T-helper 17 cell (primary cell): ENCODE measurements at places on chromosomes 6 and 20. TPM values are rescaled to one million over a fixed set of nuclear protein-coding genes. Genes with fewer than 3 reads are reported as not detected.

GRCh38 chr6:15400572-15401004, 154.7 kb downstream of the JARID2 start:
- DNase-seq = no peak

GRCh38 chr6:91482498-91482897, 895.6 kb upstream of the MAP3K7 start:
- DNase-seq = no peak

- DNase-seq = no peak
Measured at GRCh38 chr6:14762077-14762476, 483.8 kb upstream of the JARID2 start.

Gene SLC22A16
- not detected for total RNA-seq

Gene METTL24
- not detected for total RNA-seq

DNA sequence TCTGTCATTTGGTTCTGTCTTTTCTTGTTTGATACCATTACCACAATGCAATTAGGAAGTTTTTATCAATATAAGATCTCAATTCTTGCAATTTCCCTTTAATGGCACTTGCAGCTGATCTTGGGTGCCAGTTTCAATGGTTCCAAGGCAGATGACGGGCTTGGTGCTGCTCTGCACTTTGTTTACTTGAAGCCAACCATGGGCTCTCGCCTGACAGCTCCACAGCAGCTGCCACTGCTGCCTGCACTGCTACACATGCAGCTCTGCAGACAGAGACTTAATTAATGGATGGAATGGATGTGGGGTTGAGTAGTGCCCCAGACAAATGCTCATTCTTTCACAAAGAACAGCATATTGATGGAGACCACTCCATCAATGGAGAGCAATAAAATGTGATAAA, 1024.3 kb upstream of the EPHA7 start:
- DNase-seq = no peak

DNA sequence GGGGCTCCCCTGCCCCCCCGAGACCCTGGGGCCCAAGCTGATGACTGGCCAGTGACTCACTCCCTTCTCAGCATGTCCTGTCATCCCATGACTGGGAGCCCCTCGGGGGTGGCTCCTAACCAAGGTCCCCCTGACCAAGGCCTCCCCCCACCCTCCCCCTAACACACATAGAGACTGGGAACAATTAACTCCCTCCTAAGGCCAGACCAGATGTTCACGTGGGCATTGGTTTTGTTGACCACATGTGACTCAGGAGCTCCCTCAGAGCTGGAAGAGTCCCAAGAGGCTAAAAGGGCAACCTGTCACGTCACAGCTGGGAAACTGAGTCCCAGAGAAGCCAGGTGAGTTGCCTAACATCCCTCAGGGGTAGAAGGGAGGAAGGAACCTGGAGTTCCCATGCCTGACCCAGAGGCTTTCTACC, 10.6 kb upstream of the CCN5 start:
- no peak for DNase-seq

GRCh38 chr6:5644523-5645185, 362.1 kb downstream of the NRN1 start:
- no peak for DNase-seq

DNA sequence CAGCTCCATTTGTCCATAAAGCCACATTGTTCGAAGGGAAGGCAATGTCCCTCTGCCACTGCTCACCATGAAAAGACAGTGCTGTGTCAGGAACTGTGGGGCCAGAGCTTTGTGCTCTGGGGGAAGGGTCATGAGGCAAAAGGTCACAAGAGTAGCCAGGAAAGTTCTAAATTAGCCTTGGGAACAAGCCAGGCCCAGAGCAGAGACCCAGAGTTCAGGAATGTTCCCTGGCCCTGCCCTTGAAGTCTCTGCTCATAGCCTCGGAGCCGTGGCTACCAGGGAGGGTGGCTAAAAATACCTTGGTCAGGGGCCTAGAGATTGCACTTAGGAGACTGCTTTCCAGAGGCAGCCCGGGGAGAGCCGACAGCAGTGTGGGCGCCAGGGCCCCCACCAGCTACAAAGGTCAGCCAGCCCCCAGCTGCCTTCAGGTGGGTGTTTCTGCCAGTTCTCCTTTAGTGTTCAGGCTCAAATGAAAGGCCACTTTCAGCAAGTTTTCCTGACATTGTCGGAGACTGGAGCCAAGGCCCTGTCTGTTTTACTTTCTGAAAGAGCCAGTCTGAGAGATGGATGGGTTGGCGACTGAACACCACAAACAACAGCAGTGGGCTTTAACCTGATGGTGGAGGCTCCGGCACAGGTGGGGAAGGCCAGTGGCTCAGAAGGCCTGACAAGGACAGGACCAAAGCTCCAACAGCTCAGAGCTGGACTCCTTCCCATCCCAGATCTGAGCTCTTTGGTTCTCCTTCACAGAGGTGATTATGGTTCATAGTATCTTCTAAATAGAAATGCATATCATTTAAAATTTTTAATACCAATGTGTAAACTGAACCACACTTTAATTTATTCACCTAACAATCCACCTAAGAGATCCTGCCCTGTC, 76.2 kb downstream of the CDH26 start:
- DNase-seq = no peak

DNA sequence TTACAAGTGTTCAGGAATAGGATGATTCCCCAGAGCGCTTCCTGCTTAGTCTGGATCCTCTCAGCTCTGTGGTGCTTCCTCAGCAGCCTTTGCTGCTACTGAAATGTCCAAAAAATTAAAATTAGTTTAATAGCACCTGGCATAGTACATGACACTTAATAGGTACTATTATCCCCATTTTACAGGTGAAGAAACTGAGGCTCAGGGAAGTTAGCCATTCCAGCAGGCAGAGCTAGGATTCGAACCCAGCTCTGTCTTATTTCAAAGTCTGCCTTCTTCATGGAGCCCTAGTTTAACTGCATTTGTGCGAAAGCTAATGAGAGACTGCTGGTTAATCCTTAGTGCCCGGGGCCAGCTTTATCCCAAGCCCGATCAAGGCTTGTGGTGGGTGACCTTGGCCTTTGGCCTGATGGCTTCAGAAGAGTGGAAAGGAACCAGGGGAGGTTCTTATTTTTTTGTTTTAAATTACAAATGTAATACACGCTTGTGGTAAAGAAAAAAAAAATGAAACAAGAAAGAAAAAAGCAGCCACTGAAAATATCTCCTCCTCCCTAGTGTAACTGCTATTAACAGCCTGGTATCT, 30.1 kb downstream of the TOX2 start:
- no peak for DNase-seq

GRCh38 chr20:33276303-33277113, 6.5 kb upstream of the BPIFB1 start:
- DNase-seq = no peak

GRCh38 chr6:30881392-30882203, 2.7 kb upstream of the DDR1 start:
- DNase-seq = no peak

Gene OTOR
- not detected for total RNA-seq

DNA sequence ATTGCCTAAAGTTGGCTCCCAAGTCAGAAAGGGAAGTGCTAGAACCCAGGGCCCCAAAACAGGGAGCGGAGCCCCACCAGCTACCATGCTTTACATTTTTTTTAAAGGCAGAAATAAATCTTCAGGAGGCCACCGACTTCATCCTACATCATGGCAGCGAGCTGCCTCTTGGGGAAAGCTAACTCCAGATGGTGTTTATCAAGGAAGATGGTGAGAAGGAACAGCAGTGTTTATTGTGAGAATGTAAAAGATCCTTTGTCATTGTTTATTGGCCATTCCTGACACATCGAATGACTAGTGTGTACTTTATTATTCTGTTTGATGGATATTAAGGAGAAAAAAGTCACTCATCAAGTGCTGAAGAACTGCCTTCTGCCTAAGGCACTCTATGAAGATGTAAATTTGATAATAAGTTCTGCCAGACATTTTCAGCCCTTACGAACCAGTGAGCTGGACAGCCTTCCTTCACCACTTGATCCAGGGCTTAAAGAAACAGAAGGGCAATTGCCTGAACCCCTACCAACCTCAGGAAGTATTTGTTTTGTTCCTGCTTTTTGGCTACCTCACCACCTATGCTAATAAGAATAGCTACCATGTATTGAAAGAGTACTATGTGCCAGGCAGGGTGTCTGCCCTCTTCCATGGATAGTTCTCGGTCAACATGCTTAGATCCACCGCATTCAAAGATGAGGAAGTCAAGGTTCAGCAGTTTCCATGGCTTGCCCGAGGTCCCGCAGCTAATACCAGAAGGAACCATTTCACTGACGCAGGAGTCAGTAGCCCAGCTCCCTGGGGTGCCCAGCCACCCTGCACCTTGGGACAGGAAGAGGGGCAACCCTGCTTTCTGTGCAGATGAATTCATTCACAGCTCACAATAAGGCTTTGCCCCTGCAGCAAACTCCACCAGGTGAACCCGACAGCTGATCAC, 194.7 kb upstream of the RREB1 start:
- DNase-seq = no peak

Gene FHL5
- not detected for total RNA-seq

DNA sequence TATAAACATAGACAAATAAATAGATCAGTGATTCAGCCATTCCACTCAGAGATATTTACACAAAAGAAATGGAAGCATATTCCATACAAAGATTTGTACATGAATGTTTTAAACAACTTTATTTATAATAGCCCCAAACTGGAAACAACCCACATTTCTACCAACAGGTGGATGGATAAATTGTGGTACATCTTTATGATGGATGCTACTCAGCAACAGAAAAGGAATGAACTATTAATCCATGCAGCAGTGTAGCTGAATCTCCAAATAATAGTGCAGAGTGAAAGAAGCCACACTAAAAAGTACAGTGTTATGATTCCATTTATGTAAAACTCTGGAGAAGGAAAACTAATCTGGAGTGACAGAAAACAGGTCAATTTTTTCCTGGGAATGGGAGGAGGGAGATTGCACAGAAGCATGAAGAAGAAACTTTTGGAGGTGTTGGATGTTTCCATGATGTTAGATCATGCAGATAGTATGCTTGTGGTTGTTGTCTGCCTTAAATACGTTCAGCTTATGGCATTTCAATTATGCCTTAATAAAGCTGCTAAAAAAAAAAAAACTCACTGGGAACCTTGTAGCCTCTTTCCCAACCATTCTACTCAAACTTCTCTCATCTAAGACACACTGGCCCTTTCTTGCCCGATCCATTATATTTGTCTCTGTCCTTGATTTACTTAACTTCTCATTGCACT, 100.9 kb downstream of the PPP1R14C start:
- no peak for DNase-seq

- no peak for DNase-seq
Measured at GRCh38 chr20:58327211-58327610, 17.7 kb downstream of the RAB22A start.

Gene EDN3
- 0.92 TPM for total RNA-seq

Gene RIPPLY2
- total RNA-seq = not detected

DNA sequence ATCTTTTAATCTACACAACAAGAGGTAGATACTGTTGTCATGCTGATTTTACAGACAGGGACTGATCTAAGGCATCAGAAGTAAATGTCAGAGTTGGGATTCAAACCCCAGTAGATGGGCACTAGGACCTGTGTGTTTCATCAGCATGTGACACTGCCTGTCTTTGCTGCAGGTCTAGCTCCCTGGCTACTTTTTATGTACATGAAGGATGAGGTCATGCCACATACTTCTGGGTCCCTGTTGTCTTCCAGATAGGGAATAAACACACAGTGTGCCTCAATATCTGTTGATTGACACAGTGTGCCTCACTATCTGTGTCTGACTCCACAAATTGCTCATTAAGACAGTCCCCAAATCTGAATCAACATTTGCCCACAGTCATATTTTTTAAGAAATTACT, 106.9 kb downstream of the TFAP2B start:
- no peak for DNase-seq

DNA sequence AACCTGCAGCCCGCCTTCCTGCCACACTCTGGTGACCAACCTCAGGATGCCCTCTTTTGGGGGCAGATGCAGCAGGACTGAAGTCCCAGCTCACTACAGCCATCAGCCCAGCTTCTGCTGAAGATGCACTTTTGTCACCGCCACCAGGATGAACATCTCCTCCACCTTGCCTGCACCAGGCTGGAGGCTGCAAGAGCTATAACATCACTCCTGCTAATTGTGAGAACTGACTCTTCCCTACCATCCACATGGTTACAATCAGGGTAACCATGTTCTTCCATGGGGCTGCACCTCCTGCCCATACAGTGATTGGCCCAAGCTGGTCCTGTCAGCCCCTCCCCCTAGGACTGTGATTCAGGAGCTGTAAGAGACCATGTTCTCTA, 2.0 kb upstream of the ACTL10 start:
- no peak for DNase-seq

DNA sequence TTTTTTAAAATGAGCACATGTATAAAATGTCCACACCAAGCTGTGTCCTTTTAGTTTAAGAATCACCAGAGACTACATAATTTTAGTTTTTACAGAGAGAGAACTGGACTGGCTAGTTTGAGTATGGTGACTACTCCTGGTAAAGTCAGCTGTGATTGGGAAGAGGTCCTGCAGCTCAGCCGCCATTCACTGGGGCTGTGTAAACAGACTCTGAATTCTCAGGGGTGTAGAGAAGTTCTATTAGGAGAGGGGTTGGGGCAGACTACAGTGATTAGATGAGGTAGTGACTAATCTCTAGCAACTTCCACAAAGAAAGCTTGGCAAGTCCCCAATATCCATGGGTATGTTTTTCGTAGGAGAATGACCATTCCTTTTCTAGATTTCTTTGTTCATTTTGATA, 341.2 kb upstream of the MAP3K7 start:
- DNase-seq = no peak

DNA sequence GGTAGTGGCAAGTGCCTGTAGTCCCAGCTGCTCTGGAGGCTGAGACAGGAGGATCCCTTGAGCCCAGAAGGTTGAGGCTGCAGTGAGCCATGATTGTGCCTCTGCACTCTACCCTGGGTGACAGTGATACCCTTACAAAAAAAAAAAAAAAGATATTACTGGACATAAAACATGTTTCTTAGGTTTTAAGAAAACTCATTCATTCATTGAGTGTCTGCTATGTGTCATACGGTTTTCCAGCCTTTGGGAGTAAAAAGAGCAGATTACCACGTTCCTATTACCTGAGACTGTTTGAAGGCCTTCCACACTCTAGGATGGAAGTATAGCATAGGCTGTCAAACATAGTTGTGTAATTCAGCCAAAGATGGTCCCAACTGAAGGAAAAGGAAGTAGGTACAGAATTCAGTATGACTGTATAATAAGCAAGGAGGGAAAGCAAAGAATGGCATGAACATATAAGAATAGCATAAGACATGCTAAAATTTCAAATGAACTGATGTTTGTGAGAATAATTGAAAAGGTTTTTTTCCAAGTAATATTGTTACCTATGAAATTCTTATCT, 22.0 kb downstream of the STXBP5 start:
- no peak for DNase-seq

GRCh38 chr6:147726342-147726741, 217.9 kb downstream of the SAMD5 start:
- DNase-seq = no peak

Gene TP53TG5
- total RNA-seq = not detected

GRCh38 chr20:46928580-46929132, 34.0 kb downstream of the EYA2 start:
- no peak for DNase-seq

DNA sequence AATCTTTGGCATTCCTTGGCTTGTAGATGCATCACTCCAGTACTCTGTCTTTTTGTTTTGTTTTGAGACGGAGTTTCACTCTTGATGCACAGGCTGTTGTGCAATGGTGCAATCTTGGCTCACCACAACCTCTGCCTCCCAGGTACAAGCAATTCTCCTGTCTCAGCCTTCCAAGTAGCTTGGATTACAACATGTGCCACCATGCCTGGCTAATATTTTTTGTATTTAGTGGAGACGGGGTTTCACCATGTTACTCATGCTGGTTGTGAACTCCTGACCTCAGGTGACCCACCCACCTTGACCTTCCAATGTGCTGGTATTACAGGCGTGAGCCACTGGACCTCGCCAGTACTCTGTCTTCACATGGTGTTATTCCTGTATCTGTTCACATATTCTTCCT, 35.8 kb upstream of the LGSN start:
- DNase-seq = no peak
